ENCODE measurements at places on chromosomes 13 and 19. TPM values are rescaled to one million over a fixed set of nuclear protein-coding genes. Genes with fewer than 3 reads are reported as not detected.

ZNF358 gene
- total RNA-seq = 50.3 TPM

CDC37 gene
- 107 TPM for total RNA-seq

ADM5 gene
- 0.78 TPM for total RNA-seq

ZNF91 gene
- 16.9 TPM for total RNA-seq

ICAM5 gene
- 15.8 TPM for total RNA-seq
